Hematopoietic multipotent progenitor cell treated with erythropoietin and hydrocortisone succinate and interleukin-3 and kit ligand, for 15 days (in vitro differentiated cells): ENCODE measurements at places on chromosomes 6 and 20.

DNA sequence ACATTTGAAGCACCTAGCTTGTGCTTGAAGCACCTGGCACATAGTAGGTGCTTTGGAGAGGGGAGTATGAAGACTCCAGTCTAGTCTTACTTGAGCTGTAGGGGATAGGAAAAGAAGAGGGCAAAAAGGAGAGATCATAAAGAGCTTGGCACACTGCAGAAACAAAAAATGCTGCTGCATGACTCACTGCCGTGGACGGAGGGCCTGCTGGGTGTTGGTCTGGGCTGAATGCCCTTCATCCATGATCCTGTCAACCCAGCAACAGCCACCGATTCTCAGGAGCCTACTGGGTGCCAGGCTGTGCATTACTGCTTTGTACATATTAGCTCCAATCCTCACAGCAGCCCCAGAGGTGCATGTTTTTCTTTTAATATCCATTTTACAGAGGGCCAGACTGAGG lies 6.0 kb downstream of the PDYN start:
- no peak for DNase-seq

- DNase-seq: no peak
Observed at GRCh38 chr20:24439737-24440387, 29.6 kb upstream of the SYNDIG1 start.

- DNase-seq: no peak
Observed at GRCh38 chr6:166121726-166122125, 45.9 kb downstream of the TBXT start.

- DNase-seq: no peak
Observed at GRCh38 chr6:11437824-11438459, 99.6 kb upstream of the TMEM170B start.

DNA sequence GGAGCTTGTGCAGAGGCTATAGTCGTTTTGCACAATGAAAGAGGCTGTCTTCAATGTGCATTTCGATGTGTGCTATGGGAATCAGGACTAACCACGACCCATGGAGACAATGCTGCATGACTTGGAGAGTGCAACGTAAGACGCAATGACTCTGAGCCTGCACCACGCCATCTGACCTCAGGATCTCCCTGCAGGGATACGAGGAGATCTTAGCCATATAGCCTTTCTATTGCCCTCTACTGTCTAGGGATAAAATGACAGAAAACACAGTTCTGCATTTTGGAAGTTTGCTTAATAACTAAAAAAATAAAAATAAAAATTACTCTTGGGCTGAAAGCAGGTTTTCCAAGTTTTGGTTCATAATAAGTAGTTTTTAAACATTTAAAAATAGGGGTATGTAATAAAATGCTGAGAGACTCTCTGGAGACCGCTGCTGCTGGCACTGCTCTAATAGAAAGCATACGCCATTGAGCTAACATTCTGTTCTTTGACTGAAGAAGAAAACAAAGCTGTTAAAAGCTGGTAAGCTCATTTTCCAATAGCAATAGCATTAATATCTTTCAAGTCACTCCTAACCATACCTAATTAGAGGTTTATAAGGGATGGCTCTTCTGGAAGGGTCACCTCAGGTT lies 87.2 kb downstream of the PDE7B start:
- no peak for DNase-seq

GRCh38 chr6:139577763-139578604 lies 203.5 kb upstream of the CITED2 start:
- DNase-seq: no peak

- no peak for DNase-seq
Observed at GRCh38 chr6:45818655-45819054, 197.0 kb downstream of the CLIC5 start.

DNA sequence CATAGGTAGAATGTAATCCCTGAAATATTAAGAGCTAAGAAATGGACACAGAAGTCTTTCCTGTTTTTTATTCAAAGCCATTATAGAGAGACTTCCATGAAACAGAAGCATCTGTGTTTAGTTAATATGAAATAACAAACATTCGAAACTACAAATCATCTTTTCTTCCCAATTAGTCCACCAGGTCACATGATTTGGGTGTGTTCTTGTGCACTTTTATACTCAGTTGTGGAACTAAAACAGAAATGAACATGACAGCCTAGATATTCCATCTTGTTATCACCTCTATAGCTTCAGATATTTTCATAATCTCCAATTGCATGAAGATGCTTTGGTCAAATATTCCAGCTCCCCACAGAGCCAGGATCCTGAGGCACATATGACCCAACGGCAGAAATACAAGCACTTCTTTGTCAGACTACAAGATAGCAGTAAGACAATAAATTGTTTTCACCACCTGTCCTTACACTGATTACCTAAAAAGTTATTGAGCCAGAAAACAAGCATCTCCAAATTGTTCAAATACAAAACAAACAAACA lies 116.8 kb upstream of the BEND6 start:
- no peak for DNase-seq

GRCh38 chr20:1862663-1863053 lies 32.5 kb upstream of the SIRPA start:
- no peak for DNase-seq

DNA sequence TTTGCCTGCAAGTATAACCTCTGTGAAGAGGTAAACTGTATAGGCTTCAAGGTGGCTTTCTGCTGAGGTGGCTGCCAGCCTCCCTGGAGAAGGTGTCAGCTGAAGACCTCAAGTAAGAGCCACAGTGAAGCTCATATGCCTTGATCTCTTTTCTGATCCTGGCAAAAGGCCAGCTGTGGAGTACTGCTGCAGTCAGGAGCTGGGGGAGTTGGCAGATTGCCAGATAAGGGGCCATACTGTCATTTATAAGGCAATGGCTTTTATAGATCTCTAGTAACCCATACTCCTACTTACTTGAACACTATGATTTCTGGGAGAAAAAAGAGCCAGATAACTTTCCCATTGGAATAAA lies 8.8 kb upstream of the CEP85L start:
- peak; percentile 47 for DNase-seq

DNA sequence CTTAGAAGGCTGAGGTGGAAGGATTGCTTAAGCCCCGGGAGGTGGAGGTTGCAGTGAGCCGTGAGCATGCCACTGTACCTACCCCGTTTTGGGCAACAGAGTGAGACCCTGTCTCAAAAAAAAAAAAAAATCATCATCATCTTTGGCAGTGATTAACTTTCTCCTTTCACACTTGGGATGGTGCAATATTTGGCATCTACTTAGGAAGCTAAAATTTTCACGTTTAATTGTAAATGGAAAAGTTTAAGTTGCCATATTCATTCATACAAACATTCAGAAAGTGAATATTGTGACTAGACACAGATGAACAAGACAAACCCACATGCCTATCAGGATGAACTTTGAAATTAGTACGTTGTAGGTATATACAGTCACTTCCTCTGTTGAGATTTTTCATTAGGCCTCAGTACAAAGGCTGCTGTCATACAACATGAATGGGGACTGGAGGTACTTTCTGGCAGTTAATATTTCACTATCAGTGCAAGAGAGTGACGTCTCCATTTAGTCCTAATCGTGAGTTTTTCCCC lies 10.3 kb downstream of the TOP1 start:
- DNase-seq: no peak

DNA sequence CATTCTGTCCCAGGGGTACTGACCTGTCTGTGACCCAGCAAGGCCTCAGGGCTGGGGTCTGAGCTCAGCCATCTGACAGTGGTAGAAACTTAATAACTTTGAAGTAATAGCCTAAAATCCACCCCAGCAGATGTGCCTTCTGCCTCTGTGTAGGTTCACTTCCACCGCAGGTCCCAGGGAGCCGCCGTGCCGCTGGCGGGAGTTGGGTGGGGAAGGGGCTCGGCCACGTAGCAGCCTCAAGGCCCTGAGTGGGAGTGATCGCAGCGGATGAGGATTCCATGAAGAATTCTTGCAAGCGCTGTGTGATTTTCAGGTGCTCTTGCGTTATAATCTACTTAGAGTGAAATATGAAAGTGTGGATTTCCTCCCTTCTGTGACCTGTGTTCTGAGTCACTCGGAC lies 163.7 kb downstream of the DTNBP1 start:
- no peak for DNase-seq
